Thoracic aorta (tissue), 2 donors: ENCODE measurements at places on chromosomes 3 and 15.

DNA sequence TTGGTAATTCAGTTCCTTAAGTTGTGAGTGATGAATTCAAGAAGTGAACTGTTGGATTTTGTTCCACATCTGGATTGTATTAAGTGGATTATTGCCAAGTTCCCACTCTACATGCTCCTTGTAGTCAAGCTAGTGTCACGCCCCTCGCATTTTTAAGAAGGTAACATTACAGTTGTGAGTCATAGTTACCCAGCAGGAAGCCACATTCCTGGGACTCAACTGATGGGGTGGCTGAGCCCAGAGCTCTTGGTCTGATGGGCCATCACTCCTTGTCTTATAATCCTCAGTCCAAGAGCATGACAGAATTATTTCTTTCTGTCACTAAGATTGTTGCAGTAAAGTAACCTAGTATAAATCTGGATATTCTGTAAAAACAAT, 102.7 kb downstream of the PTPRG start:
- no peaks in the 10 kb centered on the region for H3K27me3 ChIP-seq
- no peak overlapping the region for H3K4me3 ChIP-seq
- H3K36me3 ChIP-seq: no peaks in the 10 kb centered on the region
- no peak overlapping the region for H3K27ac ChIP-seq
- no peak for DNase-seq

GRCh38 chr15:60062826-60063225, 58.7 kb downstream of the FOXB1 start:
- no peaks in the 10 kb centered on the region for H3K27me3 ChIP-seq
- H3K36me3 ChIP-seq: no peaks in the 10 kb centered on the region
- no peak for DNase-seq

DNA sequence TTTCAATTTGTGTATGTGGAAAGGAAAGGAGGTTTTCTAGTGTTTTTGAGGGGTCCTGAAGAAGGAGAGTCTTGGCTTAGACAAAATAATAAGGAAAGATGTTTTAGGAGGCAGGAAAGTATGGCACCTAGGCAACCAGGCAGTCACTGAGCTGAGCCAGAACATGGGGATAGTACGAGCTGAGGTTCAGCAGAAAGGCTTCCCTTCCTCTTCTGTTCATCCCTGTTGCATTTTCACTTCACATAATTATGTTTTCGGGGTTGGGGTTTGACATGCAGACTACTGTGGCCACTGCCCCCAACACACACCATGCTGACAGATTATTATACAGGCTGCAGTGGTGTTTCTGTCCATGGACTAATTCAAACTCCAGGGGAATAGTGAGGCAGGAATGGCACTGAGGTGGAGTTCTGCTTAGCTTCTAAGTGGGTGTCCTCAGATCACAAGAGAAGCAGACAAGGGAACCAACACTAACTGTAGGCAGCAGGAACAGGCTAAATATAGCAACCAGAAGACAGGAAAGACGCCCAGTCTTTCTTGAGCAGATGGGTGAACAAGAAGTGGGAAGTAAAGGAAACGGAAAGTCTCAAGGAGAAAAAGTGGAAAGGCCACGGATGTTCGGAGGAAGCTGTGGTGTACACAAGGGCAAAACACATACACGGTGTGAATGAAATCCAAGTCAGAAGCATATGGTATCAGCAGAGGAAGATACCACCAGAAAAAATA, 305.8 kb downstream of the PLCL2 start:
- H3K27ac ChIP-seq: no peak overlapping the region
- H3K27me3 ChIP-seq: no peaks in the 10 kb centered on the region
- no peaks in the 10 kb centered on the region for H3K36me3 ChIP-seq
- H3K4me3 ChIP-seq: no peak overlapping the region
- DNase-seq: no peak

GRCh38 chr15:48939648-48940047, 24.1 kb downstream of the SHC4 start:
- DNase-seq: no peak
- no peak overlapping the region for H3K27ac ChIP-seq
- no peaks in the 10 kb centered on the region for H3K4me1 ChIP-seq
- H3K4me3 ChIP-seq: no peak overlapping the region
- no peaks in the 10 kb centered on the region for H3K36me3 ChIP-seq

DNA sequence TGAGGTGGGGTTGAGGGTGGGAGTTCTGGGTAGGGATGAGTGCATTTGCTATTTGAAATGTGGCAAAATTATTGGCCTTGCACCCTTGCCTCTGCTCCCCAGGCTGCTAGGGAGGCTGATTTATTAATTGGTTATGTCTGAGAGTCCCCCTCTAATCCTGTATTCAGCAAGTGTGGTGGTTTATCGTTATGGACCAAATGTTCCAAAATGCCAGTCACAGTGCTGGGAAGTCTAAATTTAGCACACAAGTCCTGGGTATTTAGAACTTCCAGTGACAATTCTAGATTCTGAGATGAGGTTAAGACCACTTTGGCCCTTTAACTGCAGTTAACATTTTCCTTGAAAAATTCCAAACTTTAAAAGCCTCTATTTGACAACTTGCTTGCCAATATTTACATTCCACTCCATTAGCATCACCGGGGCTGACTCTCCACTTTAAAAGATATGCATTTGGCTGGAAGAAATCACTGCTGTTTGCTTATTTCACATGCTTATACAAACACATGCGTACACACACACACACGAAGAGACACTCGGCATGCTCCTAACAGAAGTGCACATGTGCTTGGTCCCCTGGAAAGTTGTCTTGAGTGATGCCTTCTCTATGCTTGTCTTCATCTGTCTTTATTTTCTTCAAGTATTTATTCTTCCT, 247.7 kb downstream of the IL20RB start:
- no peak for DNase-seq
- H3K4me3 ChIP-seq: no peak overlapping the region
- H3K4me1 ChIP-seq: peaks cover 28% of the 10 kb centered on the region
- no peaks in the 10 kb centered on the region for H3K36me3 ChIP-seq
- H3K27ac ChIP-seq: no peak overlapping the region
- no peaks in the 10 kb centered on the region for H3K27me3 ChIP-seq

DNA sequence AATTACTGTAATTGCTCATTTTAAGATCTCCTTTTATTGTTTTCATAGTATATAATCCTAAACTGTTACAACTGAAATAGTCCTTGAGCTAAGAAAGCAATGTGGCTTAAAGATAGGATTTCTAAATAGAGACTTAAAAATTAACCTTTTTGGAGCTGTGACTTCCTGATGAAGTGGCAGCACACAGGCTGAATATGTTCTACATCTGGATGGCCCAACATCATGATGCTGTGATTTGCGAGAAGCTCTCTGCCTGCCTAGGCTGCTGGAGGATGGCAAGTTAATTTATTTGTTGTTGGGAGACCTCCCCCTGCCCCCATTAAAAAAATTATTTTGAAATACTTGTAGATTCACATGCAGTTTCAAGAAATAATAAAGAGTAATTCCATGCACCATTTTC, 134.5 kb downstream of the IGF1R start:
- no peaks in the 10 kb centered on the region for H3K36me3 ChIP-seq
- no peak overlapping the region for H3K27ac ChIP-seq
- H3K4me1 ChIP-seq: peaks cover 14% of the 10 kb centered on the region
- H3K27me3 ChIP-seq: no peaks in the 10 kb centered on the region

GRCh38 chr3:137222736-137223225, 265.0 kb downstream of the IL20RB start:
- H3K27me3 ChIP-seq: no peaks in the 10 kb centered on the region
- no peak overlapping the region for H3K27ac ChIP-seq
- no peaks in the 10 kb centered on the region for H3K4me1 ChIP-seq
- no peak for DNase-seq
- H3K36me3 ChIP-seq: no peaks in the 10 kb centered on the region

DNA sequence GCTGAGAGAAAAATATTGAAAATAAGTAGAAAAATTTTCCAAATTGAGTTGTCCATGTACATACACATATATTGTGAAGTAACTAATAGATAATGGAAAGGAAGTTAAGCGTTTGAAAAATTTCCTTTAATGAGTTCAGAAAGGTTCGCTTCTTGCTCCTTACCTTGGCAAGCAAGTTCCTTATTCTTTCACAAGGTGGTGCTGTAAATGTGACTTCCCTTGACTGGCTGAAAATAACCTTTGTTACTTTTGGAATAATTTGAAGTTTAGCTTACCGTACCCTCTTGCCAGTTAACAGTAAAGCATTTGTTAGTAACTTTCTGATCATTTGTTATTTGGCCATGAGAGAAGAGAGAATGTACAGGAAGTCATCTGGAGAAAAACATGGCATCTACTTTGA, 41.6 kb downstream of the PYDC2 start:
- no peaks in the 10 kb centered on the region for H3K4me1 ChIP-seq
- no peaks in the 10 kb centered on the region for H3K36me3 ChIP-seq
- H3K27me3 ChIP-seq: no peaks in the 10 kb centered on the region
- no peak for DNase-seq
- H3K4me3 ChIP-seq: no peak overlapping the region

GRCh38 chr3:49882166-49882565, 12.5 kb upstream of the CAMKV start:
- no peaks in the 10 kb centered on the region for H3K36me3 ChIP-seq
- H3K4me3 ChIP-seq: no peak overlapping the region
- no peaks in the 10 kb centered on the region for H3K27me3 ChIP-seq
- H3K4me1 ChIP-seq: no peaks in the 10 kb centered on the region
- no peak for DNase-seq

GRCh38 chr15:50135031-50135551, 16.1 kb upstream of the ATP8B4 start:
- H3K4me1 ChIP-seq: no peaks in the 10 kb centered on the region
- no peaks in the 10 kb centered on the region for H3K36me3 ChIP-seq
- H3K27ac ChIP-seq: no peak overlapping the region
- DNase-seq: no peak
- H3K4me3 ChIP-seq: no peak overlapping the region
- H3K27me3 ChIP-seq: no peaks in the 10 kb centered on the region

DNA sequence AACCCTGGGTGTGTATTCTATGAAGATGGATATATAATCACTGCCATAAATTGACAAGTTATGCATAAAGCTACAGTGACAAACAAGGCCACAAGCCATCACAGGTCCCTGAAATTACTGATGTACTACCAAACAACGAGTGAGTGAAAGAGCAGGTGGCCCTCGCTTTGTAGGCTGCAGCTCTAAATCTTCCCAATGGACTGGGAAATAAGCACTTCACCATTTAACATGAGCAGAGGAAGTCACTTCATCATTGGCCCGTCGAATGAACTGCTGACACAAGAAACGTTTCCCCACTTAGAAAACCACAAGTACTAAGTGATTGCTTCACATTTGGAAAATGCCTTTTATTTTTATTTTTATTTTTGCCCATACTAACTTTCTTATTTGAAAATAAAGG, 218.0 kb downstream of the ZNF385D start:
- H3K4me1 ChIP-seq: peaks cover 21% of the 10 kb centered on the region
- no peaks in the 10 kb centered on the region for H3K36me3 ChIP-seq
- no peak overlapping the region for H3K27ac ChIP-seq
- H3K27me3 ChIP-seq: no peaks in the 10 kb centered on the region

GRCh38 chr3:175421902-175422301, 562.8 kb downstream of the NAALADL2 start:
- H3K4me1 ChIP-seq: no peaks in the 10 kb centered on the region
- H3K4me3 ChIP-seq: no peak overlapping the region
- H3K27me3 ChIP-seq: no peaks in the 10 kb centered on the region
- no peak overlapping the region for H3K27ac ChIP-seq
- DNase-seq: no peak
- H3K36me3 ChIP-seq: no peaks in the 10 kb centered on the region

DNA sequence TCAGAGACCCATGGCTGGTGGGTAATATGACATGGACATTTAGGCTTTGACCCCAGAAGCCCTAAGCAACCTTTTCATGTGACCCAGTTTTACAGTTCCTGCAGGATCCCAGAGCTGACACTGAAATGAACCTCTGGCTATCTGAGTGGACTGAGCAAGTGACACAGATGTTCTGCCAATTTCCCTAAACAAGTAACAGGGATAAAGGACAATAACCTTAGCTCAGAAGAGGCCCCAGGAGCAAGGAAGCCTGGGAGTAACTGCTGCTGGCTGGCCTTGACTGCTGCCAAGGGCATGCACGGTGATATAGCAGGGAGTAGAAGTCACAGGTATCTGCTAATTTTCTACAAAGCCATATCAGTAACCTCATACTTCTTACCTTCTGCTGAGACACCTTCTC, 177.9 kb downstream of the CHL1 start:
- no peaks in the 10 kb centered on the region for H3K4me1 ChIP-seq
- no peak for DNase-seq

- no peaks in the 10 kb centered on the region for H3K4me1 ChIP-seq
- DNase-seq: no peak
- H3K36me3 ChIP-seq: no peaks in the 10 kb centered on the region
- no peaks in the 10 kb centered on the region for H3K27me3 ChIP-seq
These were observed 571.8 kb upstream of the IL12A start for GRCh38 chr3:159416856-159417255.

DNA sequence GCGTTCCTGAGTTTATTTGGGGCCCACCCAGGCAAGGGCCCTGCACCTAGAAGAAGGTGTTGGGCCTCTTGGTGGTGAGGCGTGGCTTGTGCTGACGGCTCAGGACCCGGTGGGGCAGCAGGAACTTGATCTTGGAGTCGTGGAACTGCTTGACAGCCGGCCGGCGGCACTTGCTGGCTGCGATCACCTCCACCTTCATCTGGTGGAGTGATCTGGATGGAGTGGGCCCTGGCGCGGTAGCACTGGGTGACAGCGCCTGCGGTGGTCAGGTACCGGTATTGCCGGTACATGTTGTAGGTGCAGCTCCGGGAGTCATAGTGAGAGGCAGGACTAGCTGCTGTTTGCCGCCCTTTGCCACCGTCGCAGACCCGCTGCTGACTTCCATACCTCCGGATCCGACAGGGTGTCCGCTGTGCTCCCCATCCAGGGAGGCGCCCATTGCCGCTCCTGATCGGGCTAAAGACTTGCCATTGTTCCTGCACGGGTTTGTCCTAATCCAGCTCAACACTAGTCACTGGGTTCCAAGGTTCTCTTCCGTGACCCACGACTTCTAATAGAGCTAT, 136.8 kb downstream of the ANO10 start:
- H3K4me3 ChIP-seq: no peak overlapping the region
- no peaks in the 10 kb centered on the region for H3K27me3 ChIP-seq
- no peaks in the 10 kb centered on the region for H3K4me1 ChIP-seq
- H3K27ac ChIP-seq: no peak overlapping the region

GRCh38 chr15:62124176-62124972, 40.7 kb downstream of the C2CD4B start:
- H3K27ac ChIP-seq: no peak overlapping the region
- H3K36me3 ChIP-seq: no peaks in the 10 kb centered on the region
- H3K4me1 ChIP-seq: peaks cover 13% of the 10 kb centered on the region
- no peak overlapping the region for H3K4me3 ChIP-seq

- peaks cover 26% of the 10 kb centered on the region for H3K36me3 ChIP-seq
- no peak overlapping the region for H3K27ac ChIP-seq
- no peak overlapping the region for H3K4me3 ChIP-seq
- H3K4me1 ChIP-seq: no peaks in the 10 kb centered on the region
- no peaks in the 10 kb centered on the region for H3K27me3 ChIP-seq
These were observed 262.8 kb upstream of the ST8SIA2 start for GRCh38 chr15:92130906-92131305.

DNA sequence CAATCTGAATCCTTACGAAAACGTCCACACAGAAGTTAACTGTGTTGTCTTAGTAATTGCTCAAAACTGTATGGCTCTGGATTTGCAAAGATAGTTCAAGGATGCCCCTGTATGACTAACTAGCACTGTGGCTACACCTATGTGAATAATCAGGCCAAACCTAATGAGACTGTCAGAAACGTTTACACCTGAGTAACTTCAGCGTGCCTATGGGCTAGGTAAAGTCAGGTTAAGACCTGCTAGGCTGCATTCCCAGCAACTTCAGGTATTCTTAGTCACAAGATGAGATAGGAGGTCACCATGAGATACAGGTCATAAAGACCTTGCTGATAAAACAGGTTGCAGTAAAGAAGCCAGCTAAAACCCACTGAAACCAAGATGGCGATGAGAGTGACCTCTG, 87.8 kb upstream of the PLXND1 start:
- H3K4me1 ChIP-seq: no peaks in the 10 kb centered on the region
- H3K27ac ChIP-seq: no peak overlapping the region
- H3K27me3 ChIP-seq: no peaks in the 10 kb centered on the region
- DNase-seq: no peak
- H3K4me3 ChIP-seq: no peak overlapping the region
